HepG2 (cell line): ENCODE measurements at places on chromosomes 13 and 19.

GRCh38 chr13:84255226-84255797 lies 373.0 kb upstream of the SLITRK1 start:
- no peak for DNase-seq

- DNase-seq = no peak
These were observed 110.9 kb downstream of the IER2 start for GRCh38 chr19:13260883-13261653.

DNA sequence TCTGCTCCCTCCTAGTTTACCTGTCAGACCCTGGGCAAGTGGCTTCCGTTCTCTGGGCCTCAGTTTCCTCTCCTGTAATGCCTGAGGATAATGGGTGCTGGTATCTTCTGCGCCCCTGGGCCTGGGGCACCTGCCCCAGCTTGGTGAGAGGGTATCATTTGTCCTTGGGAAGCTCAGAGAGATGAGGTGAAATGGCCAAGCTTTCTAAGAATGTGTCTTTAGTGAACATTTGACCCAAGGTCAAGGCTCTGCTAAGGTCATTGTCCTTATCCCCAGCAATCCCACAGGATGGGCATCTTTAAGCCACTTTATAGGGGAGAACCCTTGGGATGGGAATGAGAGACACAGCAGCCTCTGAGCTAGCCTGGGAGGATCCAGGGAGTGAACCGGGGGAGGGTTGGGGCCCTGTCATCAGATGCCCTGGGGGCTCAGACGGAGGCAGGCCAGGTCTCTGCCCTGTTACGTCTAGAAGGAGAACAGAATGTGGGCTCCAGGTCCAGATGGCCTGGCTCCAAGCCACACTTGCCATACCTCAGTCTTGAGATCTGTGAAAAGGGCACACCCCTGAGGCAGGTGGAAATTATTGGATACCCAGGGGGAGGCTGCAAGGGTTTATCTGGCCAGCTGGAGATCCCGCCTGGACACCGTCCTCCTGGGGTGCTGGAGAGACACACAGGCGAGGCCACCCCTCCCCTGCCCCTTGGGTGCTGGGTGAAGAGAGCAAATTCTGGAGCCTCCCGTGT lies 1.1 kb upstream of the NFIC start:
- DNase-seq = no peak

GRCh38 chr19:53910170-53910518 lies 1.1 kb downstream of the CACNG7 start:
- DNase-seq = no peak

DNA sequence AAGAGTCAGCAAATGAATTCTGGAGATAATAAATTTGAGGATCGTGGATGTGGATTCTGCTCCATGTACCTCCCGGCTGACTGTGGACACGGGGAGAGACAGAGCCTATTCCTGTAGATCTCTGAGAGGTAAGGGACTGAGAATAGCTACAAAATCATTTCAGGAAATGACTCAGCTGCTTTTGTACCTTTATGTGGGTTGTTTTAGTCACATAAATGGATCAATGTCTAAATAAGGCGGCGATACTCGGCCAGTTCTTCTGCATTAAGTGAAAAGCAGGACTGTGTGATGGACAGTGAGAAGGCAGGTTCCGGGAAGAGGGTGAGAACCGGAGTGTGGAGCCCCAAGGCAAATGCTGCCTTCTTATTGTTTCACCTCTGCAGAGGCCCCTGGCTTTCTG lies 128.1 kb downstream of the EFNB2 start:
- no peak for DNase-seq

GRCh38 chr19:39542206-39542605 lies 2.2 kb upstream of the EID2 start:
- no peak for DNase-seq

DNA sequence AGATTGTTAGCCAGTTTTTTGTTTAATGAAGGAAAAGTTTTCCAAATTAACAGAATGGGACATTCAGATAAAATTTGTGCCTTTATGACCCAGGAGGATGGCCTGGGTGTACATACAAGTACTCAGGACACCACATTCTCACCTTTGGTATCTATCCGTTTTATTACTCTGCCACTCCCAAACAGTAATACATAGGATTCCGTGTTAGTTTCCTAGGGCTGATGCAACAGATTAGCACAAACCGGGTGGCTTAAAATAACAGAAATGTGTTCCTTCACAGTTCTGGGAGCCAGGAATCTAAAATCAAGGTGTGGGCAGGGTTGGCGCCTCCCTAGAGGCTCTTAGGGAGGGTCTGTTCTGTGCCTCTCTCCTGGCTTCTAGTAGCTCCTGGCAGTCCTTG lies 129.9 kb downstream of the GGACT start:
- no peak for DNase-seq

GRCh38 chr13:112748947-112749735 lies 59.3 kb downstream of the ATP11A start:
- no peak for DNase-seq

DNA sequence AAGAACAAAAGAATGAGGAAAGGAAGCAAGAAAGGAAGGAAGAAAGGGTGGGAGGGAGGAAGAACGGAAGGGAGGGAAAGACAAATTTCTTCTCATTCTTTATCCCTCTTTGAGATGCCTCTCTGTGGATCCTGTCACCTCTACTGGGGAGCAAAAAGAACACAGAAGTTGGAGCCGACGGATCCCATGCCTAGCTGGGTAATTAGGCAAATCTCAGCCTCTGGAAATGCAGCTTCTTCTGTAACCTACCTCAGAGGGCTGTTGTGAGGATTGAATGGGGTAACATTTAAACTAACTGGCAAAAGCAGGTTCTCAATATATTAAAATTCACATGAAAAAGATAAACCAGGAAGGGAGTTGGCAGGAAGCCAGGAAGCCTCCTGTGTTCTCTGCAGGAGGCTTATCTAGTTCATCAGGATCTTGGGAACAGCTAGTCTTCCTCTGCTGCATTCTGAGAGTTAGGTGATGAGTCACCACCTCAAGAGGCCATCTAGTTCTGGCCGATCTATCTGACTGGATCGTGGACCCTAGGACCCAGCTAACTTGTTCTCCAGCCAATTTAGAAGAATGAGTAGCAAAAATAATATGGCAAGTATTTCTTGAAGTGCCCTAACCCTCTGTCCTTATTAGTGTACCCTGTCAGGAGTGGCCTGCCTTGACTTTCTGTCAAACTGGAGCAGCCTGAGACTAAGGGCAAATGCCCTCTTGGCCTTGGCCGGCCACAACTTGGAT lies 15.2 kb upstream of the CPB2 start:
- DNase-seq = no peak

DNA sequence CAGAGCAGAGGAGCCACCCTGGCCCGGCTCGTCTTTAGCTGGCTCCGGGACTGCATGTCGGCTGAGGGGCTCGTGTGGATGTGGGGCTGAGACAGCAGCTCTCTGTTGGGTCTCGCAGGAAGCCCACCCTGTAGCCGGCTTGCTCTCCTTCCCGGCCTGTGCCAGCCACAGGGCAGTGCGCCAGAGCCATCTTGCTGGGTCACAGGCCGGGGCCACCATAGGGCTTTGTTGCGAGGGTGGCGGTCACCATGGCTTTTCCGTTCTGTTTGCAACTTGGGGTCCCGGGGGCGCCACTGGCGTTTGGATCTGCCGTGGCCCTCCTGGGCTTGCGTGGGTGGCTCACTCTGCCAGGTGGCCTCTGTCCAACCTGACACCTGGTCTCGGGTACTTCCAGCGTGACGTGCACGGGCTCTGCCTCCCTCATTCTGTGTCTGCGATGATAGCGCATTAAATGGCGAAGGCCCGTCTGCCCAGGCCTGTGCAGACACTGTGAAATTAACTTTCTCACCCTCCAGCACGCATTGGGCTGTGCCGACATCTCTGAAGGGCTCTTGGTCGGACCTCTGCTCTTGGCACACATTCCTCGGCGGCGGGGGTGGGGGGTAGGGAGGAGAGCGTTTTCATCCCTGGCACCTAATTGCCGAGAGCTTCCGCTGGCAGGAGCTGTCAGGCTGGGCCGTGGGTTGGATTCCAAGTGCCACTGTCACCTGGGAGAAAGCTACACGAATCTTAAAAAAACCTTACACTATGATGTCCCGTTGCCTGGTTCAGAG lies 95.1 kb downstream of the KDM4B start:
- no peak for DNase-seq
